ENCODE measurements at places on chromosomes 7 and 10. TPM values are rescaled to one million over a fixed set of nuclear protein-coding genes. Genes with fewer than 3 reads are reported as not detected.

CLRN3 gene
- not detected for total RNA-seq

- no peak overlapping the region for H3K27ac ChIP-seq
- no peak overlapping the region for H3K4me3 ChIP-seq
- no peaks in the 10 kb centered on the region for H3K27me3 ChIP-seq
- H3K36me3 ChIP-seq: no peaks in the 10 kb centered on the region
- DNase-seq: peak; percentile 53
- H3K4me1 ChIP-seq: peaks cover 7% of the 10 kb centered on the region
Measured at GRCh38 chr10:126062131-126063032, 166.0 kb downstream of the FANK1 start.

GRCh38 chr10:108462005-108462404, 1297.5 kb upstream of the SORCS1 start:
- H3K36me3 ChIP-seq: no peaks in the 10 kb centered on the region
- no peaks in the 10 kb centered on the region for H3K4me1 ChIP-seq

CTTNBP2 gene
- total RNA-seq: 13.8 TPM

GRCh38 chr10:43238462-43238861, 28.4 kb downstream of the RASGEF1A start:
- no peak overlapping the region for H3K27ac ChIP-seq
- DNase-seq: no peak
- H3K36me3 ChIP-seq: no peaks in the 10 kb centered on the region
- H3K4me1 ChIP-seq: no peaks in the 10 kb centered on the region
- no peaks in the 10 kb centered on the region for H3K27me3 ChIP-seq

SEMA3C gene
- 24.0 TPM for total RNA-seq

NODAL gene
- total RNA-seq: not detected

GRCh38 chr7:152601305-152601798, 74.6 kb downstream of the XRCC2 start:
- H3K27me3 ChIP-seq: no peaks in the 10 kb centered on the region
- no peaks in the 10 kb centered on the region for H3K4me1 ChIP-seq
